ENCODE measurements at places on chromosomes 13 and 19. TPM values are rescaled to one million over a fixed set of nuclear protein-coding genes. Genes with fewer than 3 reads are reported as not detected.

- DNase-seq = no peak
Measured at GRCh38 chr13:98785405-98785804, 32.9 kb upstream of the SLC15A1 start.

CRB3 gene
- 2.1 TPM for total RNA-seq

- DNase-seq = no peak
Measured at GRCh38 chr13:49540552-49540951, 44.8 kb downstream of the PHF11 start.

C5AR1 gene
- total RNA-seq = 1.4 TPM

- DNase-seq = no peak
Measured at GRCh38 chr19:20787786-20788185, 11.7 kb downstream of the ZNF66 start.

DNA sequence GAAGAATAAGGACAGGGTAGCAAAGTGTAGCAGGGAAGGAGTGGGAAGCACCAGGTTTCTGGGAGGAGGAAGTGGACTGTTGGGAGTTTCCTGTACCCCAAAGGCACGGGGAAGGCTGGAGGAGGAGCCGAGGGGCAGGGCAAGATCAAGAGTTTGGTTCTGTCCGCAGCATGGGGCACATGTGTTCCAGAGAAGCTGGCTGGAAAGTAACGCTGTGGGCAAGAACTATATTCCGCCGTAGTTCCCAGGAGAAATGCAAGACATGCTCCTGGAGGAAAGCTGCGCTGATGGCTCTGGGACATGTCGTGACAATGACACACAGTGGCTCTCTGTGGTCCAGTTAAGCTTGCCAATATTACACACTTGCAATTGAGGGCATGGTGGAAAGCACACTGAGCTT lies 51.7 kb upstream of the KPNA3 start:
- no peak for DNase-seq

TMC4 gene
- total RNA-seq = not detected

ONECUT3 gene
- total RNA-seq = not detected

ZNF99 gene
- total RNA-seq = not detected

DNA sequence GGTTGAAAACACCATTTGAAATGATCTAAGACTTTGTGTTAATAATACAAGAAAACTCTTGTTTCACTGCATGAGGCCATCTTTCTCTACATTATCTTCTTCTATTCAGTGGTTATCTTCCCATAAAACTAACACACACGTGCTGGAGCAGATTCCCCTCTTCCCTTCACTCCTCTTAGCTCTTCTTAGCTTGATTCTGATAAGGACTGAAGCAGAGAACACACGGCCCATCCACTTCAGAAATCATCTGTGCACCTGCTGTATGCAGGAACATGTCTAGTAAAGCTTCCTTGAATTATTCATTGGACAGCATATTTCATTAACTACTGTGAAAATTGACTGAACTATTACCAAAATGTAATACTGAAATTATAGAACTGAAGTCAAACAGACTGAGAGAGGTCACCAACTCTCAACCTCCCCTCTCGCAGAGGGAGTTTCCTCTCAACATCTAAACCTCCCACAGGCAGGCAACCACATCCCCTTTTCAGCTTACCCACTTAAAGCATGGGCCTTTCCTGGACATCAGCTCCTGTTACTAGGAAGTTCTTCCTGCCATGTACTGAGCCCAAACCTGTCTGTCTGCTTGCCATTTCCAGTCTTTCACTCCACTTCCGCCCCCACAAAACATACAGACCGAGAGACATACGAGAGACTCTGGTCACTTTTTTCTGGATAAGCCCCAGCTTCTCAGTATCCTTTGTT lies 113.9 kb downstream of the CRYL1 start:
- DNase-seq = peak; percentile 59
